Suppressor macrophage treated with lipopolysaccharide for 1 hour (primary cell): ENCODE measurements at places on chromosomes 11 and 22.

DNA sequence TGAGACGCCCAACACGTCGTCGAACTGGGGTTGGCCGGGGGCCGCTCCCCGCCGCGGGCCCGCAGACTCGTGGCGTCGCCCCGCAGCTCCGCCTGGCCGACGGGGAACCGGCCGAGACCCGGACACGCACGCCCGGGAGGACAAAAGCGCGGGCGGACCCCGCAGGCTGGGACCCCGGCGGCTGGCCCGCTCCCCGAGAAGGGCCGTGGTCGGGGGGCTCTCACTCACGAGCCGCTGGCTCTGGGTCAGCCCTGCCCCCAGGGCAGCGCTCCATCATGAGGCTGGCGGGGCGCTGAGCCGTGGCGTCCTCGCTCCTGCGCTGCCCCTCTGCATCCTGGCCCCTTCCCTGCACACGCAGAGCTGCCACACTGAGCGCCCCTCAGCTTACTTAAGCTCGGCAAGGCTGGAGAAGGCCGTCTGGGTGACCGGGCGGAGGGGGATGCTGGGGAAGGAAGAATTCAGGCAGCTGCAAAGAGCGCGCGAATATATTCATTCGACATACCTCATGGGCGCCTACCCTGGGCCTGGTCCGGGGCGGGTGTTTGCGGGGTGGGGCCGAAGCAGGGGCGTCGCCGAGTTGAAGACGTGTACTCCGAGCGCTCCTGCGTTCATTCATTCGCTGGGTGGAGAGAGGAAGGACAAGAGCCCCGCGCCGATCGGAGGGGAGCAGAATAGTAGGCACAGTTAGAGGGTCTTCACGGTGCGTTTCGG, 579 bp upstream of the CYB5R2 start:
- DNase-seq = no peak

GRCh38 chr11:77402218-77402556, 71.7 kb downstream of the PAK1 start:
- no peak for DNase-seq

DNA sequence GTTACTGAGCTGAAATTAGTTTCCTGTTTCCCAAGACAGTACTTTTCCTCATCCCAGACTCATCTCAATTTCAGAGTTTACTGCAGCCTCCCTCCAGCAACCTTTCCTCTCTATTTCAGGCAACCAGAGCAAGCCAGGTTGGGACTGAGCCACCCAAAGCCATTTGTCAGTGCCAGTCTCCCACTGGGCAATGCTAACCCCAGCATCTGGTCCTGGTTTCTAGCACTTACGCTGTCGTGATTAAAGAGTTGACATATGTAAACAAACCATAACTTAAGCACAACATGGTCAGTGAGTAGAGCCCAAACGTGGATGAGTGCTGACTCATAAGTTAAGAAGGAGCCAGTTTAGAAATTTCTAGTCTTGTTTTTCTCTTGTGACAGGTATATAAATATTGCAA, 119.6 kb upstream of the BLID start:
- no peak for DNase-seq

- no peak for DNase-seq
Measured at GRCh38 chr22:43384863-43385262, 27.0 kb upstream of the MPPED1 start.

DNA sequence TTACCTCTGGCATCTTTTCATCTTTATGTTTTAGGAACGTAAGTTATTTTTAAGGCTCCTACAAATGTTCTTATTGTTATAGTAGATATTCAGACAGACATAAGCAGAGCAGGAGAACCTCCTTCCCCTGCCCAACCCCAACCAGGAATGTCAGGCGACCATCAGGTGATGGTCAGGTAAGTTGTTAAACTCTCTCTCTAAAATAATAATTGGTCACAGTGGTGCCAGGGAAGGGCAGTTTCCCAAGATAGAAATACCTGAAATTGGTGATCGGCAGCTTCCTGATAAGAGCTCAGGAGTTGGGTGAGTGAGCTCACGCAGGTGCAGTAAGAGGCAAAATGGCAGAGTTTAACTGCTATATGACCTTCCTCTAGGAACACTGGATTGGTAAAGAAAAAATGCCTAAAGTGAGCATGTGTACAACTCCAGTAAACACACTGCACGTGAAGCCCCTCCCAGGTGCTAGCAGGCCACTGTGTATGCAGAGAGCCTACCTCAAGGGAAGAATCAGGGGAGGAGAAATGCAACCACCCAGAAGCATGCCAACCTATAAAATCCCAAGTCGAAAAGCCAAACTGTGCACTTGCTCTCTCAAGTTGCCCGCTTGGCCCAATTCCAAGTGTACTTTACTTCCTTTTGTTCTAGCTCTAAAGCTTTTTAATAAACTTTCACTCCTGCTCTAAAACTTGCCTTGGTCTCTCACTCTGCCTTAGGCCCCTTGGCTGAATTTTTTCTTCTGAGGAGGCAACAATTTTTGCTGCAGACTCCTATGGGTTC, 273.9 kb downstream of the SBF2 start:
- DNase-seq = peak; percentile 39

GRCh38 chr11:69465236-69466000, 16.0 kb upstream of the LINC01488 start:
- DNase-seq = no peak

- DNase-seq = peak; percentile 80
Measured at GRCh38 chr11:3153291-3153861, 11.7 kb downstream of the OSBPL5 start.

- no peak for DNase-seq
Measured at GRCh38 chr11:8567602-8568198, 26.3 kb downstream of the STK33 start.

- no peak for DNase-seq
Measured at GRCh38 chr11:8177136-8177535, 8.3 kb upstream of the RIC3 start.

GRCh38 chr11:106958517-106959248, 59.6 kb downstream of the GUCY1A2 start:
- no peak for DNase-seq

- peak; percentile 61 for DNase-seq
Measured at GRCh38 chr11:70901951-70902521, 350.3 kb downstream of the SHANK2 start.

DNA sequence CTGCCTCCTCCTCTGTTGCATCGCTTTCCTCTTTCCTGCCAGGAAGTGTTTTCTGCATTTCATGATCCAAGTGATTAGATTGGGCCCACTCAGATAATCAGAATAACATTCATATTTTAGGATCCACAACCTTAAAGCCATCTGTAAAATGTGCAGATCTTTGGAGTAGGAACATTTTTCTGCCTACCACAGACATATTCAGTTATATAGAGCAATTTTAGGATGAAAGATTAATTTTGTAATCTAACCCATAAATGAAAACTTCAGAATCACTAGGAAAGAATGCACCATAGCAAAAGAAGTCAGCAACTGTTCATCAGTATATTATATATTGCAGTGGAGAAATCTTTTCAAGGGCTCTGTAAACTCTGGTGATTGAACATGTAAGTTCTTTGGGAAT, 659.9 kb upstream of the LUZP2 start:
- DNase-seq = no peak

DNA sequence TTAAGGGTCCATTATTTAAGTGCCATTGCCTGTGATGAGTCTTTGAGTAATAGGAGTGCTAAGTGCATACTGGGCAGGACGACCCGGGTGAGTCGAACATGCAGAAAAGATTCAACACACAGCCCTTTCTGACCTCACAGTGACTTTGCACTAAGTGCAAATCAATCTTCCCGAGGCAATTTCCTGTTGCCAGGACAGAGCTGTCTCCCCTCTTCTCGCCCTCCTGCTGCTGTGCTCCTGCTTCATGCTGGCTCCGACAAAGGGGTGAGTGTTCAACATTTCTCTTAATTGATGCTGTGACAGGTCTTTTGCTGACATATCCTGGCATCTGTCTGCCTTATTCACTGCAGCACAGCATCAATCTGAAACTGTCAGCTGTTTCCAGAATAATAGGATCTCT, 42.0 kb downstream of the MCHR1 start:
- DNase-seq = peak; percentile 17

GRCh38 chr11:17696741-17697140, 22.6 kb upstream of the MYOD1 start:
- no peak for DNase-seq

GRCh38 chr11:125553357-125553756, 15.9 kb upstream of the EI24 start:
- DNase-seq = no peak

DNA sequence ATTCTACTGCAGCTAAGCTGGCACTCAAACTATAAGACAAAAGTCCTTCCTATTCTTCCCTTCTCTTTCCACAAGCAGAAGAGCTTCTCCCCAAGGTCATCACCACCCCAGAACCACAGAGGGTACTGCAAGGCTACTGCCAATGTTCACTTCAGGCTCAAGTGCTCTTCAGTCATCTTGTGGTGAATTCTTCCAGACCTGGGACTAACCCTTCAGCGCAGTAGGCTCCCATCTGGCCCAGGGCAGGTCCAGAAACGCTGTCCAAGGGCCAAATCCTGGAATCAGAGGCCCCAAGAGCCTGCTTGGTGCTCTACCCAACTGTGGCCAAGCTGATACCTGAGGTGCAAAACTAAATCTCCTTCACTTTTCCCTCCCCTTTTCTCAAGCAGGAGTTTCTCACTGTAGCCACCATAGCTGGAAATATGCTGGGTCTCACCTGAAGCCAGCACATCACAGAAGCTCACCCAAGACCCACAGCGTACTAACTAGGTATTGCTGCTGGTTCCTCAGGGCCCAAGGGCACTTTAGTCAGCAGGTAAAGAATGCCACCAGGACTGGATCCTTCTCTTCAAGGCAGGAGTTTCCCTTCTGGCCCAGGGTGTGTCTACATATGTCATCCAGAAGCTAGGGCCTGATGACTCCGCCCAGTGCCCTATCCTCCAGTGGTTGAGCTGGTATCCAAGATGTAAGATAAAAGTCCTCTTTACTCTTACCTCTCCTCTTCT, 27.8 kb downstream of the FCHSD2 start:
- no peak for DNase-seq

DNA sequence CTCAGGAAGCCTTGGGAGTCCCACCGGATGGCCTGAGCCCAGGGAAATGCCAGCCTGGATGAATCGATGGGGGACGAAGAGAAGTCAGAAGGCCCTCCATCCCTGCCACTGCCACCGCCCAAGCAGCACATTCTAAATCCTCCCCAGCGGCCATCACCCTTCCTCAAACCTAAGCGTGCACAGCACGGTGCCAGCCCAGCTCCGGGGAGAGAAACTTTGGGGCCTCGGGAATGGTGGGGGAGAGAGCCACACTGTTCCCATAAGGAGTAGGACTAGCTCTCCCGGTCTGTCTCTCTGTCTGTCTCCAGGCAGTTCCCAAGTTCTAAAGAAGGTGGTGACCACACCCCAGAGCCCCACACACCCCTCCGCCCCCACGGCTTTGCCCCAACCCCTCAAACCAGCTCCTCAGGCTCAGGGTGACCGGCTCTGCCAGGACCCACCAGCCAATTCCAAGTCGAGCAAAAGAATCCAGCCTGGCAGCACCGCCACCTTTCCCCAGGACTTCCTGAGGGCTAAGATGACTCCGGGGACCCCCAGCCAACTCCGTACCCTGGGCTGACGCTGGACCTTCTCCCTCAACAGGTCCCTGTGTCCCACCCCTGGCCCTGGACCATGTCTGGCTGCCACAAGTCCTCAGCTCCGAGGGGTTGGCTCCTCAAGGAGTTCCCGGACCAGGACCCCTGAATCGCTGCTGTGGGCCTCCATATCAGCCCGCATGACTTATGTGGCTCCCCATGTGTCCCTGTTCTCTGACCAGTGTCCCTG, 2.7 kb downstream of the AHNAK start:
- DNase-seq = peak; percentile 42

DNA sequence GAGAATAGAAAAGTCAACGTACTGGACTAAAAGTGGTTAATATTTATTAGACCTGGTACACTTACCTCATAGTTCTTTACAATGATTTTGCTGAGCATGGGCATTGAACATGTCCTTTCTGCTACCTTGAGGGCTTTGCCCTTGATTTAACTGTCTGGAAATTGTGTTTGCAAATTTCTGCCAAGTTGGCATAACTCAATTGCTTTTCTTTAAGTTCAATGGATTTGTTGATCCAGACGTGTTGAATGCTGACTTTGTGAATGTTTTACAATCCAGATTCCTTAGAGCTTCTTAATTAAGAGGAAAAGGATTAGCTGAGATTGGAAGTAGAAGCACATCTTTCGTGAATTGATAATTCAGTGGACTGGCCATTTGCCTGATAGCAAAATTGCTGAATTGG, 7.2 kb upstream of the OR4X2 start:
- DNase-seq = no peak

DNA sequence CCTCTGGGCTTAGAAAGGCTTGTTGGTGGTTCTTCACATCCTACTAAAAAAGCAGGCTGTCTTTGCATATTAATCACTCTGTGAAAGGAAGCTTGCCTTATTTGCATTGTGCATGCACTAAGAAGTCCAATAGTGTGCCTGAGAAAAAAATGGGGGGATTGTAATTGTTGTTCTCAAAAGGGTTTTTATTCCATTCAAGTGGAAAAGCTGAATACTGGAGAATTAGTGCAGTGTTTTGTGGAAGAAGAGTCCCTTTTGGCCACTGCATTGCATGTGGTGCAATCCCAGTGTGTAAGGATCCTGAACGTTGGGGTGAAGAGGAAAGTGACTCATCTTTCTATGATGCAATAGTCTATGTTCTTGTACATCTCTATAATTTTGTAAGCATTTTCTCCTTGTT, 16.5 kb downstream of the NCAM1 start:
- DNase-seq = peak; percentile 89

DNA sequence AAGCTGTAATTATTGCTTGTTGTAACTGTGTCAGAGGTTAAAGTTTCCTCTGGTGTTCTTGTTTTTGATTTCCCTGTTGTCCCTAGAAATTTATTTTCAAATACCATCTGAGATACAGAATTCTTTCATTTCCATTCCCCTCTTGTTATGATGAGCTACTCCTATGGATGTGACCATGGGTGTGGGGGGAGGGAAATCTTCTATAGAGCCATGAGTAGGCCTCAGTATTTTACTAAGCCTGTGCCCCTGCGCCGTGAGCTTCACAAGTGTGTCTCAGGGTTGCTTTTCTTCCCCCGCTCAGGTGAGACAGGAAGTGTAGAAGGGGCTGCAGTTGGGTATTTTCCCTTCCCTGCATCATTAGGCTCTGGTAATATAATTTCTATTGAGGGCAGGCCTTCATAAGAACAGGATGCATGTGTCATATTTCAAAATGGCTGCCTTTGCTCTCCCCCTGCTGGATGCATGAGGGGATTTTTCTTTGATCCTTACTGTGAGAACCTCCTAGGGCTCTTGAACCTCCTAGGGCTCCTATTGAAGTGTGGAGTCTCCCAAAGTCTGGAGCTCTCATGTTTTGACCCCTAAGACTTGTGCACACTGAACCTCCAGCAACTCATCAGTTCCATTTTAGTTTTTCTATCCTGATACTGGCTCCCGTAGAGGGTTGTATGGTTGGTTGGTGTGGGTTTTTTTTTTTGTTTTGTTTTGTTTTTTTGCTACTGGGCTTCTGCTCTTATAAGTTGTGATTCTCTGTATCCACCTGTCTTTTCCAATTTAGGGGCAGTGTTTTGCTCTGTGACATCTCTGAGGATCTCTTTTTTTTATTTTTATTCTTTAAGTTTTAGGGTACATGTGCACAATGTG, 658.2 kb downstream of the NTM start:
- DNase-seq = no peak

- DNase-seq = no peak
Measured at GRCh38 chr22:20607157-20607907, 99.9 kb downstream of the MED15 start.

GRCh38 chr11:81839016-81839415, 894.6 kb downstream of the FAM181B start:
- no peak for DNase-seq
